Right ventricle myocardium superior (tissue), 1 donor: ENCODE measurements at places on chromosomes 3 and 15. TPM values are rescaled to one million over a fixed set of nuclear protein-coding genes. Genes with fewer than 3 reads are reported as not detected.

GRCh38 chr3:23501201-23501802, 298.2 kb downstream of the UBE2E2 start:
- no peak for DNase-seq

GRCh38 chr15:85154061-85154460, 172.4 kb downstream of the PDE8A start:
- DNase-seq: no peak

GRCh38 chr3:24520976-24521419, 26.3 kb upstream of the THRB start:
- DNase-seq: no peak

DNA sequence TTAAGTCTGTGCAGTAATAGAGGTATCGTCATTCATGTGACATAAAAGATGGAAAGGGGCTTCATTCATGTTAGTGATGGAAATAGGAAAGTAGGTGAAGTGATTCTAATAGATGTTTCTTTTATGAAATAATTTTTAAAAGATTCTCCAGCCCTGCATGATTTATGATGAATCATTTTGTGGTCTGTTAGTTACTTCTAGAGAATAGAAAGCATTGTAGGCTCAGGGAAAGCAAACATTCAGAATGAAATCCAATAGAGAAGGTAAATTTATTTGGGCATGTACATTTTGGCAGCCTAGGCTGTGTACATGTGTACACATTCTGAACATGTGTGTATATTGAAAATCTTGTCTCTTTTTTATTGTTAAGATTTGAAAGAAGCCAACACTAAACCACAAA, 23.1 kb downstream of the PPARG start:
- no peak for DNase-seq

DNA sequence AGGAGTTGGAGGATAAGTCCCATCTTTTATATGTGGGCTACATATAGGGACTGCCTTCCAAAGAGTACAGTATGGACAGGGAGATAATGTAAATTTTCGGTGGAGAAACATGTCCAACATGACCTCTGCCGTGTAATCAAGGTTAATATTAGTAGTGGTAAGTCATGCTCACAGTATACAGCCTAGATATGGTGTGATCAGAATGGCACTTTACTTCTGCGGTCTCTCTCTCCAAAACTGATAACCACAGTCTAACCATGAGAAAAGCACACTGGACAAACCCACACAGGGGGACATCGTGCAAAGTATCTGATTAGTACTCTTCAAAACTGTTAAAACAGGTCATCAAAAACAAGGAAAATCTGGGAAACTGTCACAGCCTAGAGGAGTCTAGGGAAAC, 66.6 kb upstream of the PLCL2 start:
- no peak for DNase-seq

GRCh38 chr3:39733804-39734203, 75.6 kb upstream of the MYRIP start:
- DNase-seq: no peak

DNA sequence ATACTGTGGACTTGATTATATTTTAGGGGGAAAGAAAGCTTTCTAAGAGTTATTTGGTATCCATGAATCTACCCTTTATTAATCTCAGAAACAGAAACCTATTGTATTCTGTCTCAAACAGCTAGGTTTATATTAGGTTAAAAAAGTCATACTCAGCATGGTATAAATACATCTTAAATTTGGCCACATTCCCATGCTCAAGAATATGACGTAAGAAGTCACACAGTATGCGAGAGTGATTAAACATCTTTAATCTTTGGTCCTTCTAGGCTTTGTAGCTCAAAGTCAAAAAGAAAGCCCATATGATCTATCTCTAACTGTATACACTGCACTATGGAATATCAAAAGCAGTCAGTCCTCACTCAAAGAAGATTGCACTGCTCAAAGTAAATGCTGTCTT, 131.4 kb downstream of the EPHA3 start:
- DNase-seq: no peak

GRCh38 chr3:8020047-8020841, 481.4 kb upstream of the LMCD1 start:
- DNase-seq: no peak

The CPNE9 gene
- total RNA-seq: not detected

The ZBED2 gene
- total RNA-seq: not detected

The DNAH12 gene
- total RNA-seq: 0.08 TPM

The ZNF592 gene
- 16.3 TPM for total RNA-seq

The SH2D7 gene
- total RNA-seq: not detected

The KLHL6 gene
- 0.65 TPM for total RNA-seq

The IL17RC gene
- total RNA-seq: 33.2 TPM

The SEMA3B gene
- total RNA-seq: 19.9 TPM

The CORO2B gene
- total RNA-seq: 6.6 TPM

The APOD gene
- 322 TPM for total RNA-seq

The CCDC39 gene
- not detected for total RNA-seq

The SCN5A gene
- 162 TPM for total RNA-seq

The SLC6A1 gene
- 0.73 TPM for total RNA-seq
